ENCODE measurements at places on chromosomes 1 and 21.

DNA sequence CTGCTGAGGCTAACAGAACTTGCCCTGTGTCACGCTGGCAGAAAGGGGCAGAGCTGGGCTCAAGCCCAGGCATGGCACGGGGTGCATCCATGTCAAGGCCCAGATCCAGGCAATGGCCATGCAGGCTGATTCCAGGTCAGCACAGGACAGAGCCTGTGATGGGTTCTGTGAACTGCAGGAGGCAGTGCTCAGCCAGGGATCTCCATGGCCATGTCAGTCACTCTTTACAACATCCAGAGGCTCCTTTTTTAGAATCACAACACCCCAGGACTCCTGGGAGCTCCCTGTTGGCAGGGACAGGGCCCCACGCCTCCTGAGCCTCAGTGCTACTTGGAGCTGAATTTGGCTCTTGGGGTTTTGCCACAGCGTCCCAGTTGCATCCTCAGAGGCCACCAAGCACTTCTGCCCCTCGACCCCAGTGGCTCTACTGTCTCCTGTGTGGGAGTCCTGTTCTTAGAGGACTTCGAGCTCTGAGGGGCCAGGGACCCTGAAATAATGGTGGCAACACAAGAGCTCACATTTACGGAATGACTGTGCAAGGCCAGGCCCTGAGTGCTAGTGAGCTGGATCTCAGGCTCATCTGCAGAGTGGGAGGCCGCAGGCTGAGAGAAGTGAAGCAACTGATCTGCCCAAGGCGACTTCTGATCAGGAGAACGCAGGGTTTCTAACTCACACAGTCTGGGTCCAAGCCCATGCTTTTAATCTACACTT lies 211.5 kb downstream of the TRABD2B start:
- no peak for DNase-seq

DNA sequence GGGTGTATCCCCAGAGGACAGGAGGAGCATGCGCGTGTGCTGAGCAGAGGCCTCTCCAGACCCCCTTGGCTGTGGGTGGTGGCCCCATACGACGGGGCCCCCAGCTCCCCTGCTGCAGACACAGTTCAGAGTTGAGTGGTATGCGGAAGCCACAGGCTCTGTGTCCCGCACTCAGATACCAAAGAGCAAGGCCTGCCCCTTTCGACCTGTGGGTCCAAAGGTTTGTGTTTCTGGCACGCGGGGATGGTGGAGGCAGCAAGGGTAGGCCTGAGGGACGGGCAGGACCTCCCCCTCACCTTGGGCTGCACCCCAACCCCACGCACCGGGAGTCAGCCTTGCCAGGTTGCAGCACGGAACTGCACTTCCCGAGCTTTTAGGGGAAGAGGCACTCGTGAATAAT lies at the start of gene KCNAB2:
TSS of gene KCNAB2 (plus strand) at position 328 of the 400 bp plus-strand sequence. CDS start 5,649 bp downstream, outside the sequence.
- DNase-seq, result no peak

GRCh38 chr1:168830562-168830961 lies 101.6 kb upstream of the DPT start:
- no peak for DNase-seq

- DNase-seq, result no peak
Measured at GRCh38 chr1:234244482-234244881, 128.8 kb upstream of the COA6 start.

DNA sequence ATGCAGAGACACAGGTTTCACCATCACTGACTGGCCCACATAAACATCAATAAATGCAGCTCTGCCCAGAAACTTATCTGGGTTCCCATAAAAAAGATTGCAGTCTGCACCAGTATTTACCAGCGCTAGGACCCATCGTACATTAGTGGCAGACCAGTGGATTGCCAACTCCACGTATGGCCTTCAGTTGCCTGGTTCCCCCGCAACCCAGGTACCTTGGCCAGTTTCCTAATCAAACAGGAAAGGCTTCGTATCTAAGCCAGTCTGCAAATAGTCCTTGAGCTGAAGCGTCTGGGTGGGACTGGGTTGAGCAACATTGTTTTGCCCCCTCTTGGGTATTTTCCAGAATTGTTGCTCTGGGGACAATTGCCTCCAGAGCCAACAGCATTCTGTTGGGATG lies 1639.3 kb downstream of the MRPL39 start:
- DNase-seq, result no peak

DNA sequence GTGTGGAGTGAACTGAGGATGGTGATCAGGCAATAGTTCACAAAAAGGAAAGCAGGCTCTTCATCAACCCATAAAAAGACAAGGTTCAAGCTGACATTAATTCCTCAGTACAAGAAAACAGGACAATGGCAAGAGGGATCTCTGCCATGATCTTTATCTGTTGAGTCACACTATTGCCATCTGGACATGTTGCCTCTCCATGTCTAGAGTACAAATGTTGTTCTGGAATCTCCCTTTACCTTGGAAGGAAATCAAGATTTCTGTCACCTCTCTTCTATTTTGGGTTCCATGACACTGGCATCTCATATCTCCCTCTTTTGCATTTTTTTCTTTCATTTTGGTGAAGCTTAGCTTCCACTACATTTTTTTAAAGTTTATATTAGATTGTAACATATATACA lies 329.1 kb downstream of the USP25 start:
- no peak for DNase-seq

- no peak for DNase-seq
Measured at GRCh38 chr1:65605621-65606020, 185.2 kb downstream of the LEPR start.

GRCh38 chr1:67468066-67468718 lies 38.0 kb upstream of the SERBP1 start:
- no peak for DNase-seq

DNA sequence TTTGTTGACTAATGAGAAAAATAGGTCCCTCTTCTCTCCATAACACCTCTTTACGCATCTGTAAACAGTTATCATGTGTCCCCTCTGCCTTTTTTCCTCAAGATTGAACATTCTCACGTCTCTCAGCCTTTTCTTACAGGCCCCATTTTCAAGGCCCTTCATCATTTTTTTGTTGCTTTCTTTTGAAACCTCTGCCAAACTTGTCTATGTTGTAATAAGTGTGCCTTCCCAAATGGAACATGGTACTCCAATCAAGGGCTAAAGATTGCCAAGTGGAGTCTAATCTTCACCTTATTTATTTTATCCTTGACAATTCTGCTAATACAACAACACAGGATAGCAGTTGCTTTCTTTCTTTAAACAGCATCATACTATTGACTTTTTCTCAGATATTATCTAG lies 280.3 kb downstream of the USH2A start:
- DNase-seq, result no peak

DNA sequence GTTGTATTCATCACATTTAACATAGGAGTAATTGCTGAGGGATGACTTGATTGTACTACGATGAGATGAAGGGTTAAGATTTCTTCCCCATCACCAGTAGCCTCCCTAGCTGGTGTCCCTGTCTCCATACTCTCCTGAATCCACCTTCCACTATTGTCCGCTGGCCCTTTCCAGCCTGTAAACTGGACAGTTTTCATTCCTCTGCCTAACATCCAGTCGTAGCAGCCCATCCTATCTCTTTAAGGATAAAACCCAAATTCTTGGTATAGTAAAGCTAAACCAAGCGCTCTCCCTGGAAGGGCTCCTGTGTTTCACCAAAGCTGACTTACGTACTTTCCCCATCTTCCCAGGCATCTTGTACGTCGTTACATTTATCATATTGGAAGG lies 670 bp downstream of the COX20 start:
- DNase-seq, result no peak

DNA sequence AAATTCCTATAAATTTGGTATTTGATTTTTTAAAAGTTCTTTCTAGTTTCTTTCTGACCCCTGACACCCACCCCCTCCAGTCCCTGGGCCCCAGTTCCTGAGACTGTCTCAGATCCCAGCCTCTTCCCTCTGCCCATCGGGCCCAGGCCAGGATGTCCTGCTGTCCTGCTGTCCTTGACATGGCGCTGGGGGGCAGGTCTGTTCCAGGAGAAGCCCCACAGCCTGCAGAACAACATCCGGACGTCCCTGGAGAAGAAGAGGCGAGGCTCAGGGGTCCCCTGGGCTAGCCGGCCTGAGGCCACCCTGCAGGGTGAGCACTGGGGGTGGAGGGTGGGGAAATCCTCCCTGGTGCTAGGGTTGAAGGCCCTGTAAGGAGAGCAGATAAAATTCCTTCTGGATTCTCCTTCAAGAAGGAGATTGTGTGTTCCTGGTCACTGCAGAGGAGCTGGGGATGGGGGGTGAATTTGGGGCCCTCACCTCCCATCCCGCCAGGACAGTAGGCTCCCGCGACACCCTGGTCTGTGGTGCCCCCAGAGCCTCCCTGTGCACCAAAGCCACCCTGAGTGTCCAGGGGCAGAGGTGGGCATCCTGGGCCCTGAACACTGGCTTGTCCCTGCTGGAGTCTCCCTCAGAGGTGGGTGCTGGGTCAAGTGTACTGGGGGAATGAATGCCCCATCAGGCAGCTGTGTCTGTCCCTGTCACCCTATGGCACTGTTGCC lies 45.0 kb downstream of the DISP3 start:
- no peak for DNase-seq

- DNase-seq, result no peak
Measured at GRCh38 chr1:246000638-246001015, 506.5 kb downstream of the SMYD3 start.

DNA sequence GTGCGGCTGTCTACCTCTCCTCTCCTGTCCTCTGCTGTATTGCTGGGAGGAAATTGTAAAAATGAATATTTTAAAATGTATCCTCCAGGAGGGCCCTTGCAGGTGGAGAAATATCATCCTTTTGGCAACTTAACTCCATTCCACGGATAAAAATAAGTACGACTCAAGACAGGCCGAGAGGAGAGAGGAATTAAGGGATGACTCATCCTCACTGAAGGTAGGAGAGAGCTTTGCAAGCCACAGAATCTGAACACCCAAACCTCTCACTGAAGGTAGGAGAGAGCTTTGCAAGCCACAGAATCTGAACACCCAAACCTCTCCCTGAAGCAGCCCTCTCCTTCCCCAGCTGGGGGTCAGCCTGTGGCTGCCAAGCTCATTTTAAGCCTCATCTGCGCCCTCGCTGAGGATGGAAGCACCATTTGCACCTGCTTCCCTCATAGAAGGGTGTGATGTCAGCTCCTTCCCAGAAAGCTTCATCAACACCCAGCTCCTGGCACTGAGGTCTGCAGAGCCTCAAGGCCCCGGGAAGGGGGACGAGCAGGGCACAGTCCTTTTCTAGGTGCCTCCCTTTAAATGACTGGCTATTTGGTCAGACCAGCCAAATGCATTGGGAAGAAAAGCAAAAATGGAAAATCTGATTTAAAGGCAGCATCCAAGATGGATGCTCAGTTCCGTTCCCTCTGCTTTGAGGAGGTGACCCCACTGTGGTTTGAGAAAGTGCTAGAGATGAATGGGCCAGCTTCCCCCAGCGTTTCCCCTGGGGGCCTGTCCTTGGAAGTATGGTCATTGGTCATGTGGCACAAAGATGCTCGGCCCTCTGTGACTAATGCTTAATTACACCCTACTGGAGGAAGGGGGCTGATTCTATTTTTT lies 12.9 kb upstream of the SELENON start:
- no peak for DNase-seq

DNA sequence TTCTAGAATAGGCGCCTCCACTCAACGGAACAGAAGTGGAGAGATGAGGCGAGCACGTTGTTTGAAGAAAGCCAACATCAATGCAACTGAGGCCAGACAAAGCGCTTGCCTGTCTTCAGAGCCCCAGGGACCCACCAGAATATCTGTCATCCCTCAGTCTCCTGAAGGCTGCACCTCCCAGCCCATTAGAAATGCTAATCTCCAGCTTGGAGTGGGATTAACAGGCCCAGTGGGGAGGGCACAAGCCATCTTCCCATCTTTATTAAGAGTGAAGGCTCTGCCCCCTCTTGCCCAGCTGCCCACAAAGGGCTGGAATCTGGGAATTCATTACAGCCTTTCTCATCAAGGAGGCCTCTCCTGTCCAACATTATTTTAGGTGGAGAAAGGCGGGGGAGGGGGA lies 16.8 kb upstream of the CNTN2 start:
- no peak for DNase-seq

DNA sequence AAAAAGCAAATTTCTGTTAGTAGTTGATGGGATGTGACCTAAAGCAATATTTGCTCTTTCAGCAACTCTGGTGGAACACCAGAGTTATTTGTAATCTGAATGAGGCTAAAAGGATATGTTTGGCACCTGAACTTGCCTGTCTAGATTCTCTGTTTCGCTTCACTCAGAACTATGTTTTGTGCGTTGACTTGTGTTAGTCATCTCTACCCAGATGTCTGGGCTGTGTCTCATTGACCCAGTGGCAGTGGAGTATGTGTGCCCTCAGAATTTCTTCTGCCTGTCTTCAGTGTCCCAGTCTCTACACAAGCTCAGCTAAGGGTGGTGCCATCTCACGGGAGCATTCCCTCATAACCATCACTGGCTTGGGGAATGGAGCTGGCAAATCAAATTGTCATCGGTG lies 13.9 kb downstream of the KCNK1 start:
- no peak for DNase-seq

- DNase-seq, result no peak
Measured at GRCh38 chr1:24216276-24217074, 29.4 kb upstream of the IFNLR1 start.

- no peak for DNase-seq
Measured at GRCh38 chr1:9475061-9475627, 64.1 kb upstream of the SLC25A33 start.

GRCh38 chr1:46724991-46725735 lies 6.2 kb upstream of the EFCAB14 start:
- DNase-seq, result no peak

DNA sequence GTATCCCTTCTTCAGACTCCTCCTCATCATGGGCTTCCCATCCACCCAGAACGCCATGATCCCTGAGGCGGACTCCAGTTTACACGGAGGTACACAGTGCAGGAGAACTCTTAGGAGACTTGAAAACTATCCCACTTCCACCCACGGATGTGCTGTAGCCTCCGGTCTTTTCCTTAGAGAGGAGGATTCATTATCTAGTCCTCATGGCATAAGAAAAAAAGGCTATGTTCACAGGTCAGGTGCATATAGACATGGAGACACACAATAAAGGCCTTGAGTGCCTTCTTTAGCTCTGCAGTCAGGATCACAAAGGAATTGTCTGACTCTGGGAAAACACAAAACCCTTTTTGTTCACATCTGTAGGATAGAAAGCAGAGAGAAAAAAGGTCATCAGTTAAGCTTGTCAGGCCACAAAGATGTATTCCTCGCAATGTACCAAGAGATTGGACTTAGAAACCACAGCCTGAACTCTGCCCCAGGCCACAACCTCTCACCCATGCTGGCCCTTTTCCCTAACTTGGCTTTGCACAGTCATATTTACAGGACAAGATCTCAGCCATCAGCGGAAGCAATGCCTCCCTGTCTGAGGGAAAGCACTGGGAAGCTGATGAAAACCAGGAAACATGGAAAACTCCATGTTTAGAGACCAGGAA lies 9.0 kb downstream of the CRP start:
- no peak for DNase-seq
